ENCODE measurements at places on chromosomes 3 and 15. TPM values are rescaled to one million over a fixed set of nuclear protein-coding genes. Genes with fewer than 3 reads are reported as not detected.

DNA sequence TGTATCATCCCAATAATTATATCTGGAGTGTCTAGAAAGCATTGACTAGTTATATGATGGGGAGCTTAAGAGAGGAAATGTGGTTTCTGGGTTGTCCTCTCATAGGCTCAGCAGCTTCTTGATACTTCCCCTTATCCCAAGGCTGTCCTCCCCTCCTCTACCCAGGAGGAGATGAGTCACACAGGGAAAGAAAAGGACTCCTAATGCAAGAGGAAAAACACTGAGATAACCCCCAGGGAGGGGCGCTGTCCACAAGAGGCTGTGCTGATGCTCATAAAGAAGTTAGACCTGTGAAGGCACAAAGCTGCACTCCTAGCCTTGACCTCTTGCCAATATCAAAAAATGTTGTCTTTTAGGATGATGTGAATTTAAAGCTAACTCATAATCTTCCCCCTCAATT is 28.8 kb upstream of the GYG1 start:
- no peak for DNase-seq

- DNase-seq, result no peak
Measured at GRCh38 chr15:43516801-43517353, 531 bp upstream of the MAP1A start.

The IL17RD gene
- 18.9 TPM for total RNA-seq

DNA sequence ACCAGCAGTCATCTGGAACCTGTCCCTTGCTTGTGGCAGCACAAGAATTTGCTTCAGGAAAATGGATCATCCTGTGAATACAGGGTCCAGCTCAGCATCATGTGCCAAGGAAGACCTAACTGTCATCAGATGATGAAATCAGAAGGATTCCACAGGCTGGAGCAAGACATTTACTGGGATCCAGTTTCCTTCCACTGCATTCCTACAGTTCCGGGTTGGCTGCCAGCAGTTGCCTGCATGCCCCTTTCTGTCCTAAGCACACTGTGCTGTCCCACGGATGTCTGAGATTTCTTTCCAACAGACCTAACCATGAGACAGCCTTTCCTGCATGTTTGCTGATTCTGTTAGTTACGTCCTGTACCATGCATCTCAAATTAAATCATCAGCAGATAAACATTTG is 140.7 kb downstream of the IMPG2 start:
- DNase-seq, result no peak

DNA sequence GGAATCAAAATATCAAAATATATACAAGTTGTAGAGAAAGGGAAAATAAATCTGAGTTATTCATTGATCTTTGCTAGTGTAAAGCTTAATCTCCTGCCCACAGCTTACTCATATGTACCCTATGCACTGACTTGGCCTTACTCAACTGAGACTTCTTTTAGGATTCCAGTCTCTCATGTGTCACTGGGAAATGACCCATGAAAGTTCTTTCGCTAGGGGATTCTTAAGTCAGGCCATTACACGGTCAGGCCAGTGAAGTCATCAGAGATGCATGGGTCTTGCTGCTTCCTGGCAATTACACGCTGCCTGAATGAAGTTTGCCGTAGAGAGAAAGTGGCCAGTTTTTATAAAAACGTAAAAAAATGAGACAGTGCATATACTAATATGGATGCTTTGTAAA is 20.7 kb upstream of the LPP start:
- DNase-seq, result no peak

DNA sequence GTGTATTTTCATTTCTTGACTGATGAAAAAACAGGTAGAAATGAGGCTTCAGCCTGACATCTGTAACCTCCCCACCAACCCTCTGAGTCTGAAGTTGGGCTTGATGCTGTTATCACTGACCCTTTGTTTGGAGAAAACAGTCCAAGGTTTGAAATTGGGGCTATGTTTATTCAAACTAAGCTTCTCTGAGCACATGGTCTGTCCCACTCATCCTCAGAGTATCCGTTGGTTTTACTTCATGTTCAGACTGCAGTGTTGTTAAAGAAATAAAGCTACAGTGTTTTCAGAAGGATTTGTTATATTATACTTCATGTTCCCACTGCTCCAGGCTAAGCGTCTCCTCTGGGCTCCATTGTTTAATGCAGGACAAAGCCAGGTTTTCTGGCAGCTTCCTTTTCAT is 6.0 kb downstream of the MAPKBP1 start:
- no peak for DNase-seq

GRCh38 chr3:114858329-114858728 is 288.8 kb downstream of the ZBTB20 start:
- no peak for DNase-seq

- peak; percentile 90 for DNase-seq
Measured at GRCh38 chr15:31372635-31373091, 46.0 kb downstream of the KLF13 start.

DNA sequence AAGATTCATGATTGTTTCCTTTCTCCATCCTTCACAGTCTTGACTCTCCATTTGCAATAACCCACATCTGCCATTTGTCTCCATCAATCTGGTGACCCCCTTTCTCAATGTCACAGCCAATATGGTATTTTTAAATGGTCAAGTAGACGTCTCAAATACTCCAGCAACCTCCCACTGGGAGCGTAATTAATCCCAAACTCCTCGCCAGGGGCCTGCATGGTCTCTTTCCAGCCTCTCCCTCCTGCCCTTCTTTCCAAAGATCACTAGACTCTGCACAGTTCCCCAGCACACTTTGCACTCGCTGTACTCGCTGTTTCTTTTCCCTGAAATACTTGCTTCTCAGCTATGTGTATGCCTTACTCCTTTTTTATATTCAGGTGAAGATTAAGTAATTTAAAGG is 115.3 kb downstream of the PLCH1 start:
- DNase-seq, result no peak

The SIN3A gene
- total RNA-seq, result 41.7 TPM

DNA sequence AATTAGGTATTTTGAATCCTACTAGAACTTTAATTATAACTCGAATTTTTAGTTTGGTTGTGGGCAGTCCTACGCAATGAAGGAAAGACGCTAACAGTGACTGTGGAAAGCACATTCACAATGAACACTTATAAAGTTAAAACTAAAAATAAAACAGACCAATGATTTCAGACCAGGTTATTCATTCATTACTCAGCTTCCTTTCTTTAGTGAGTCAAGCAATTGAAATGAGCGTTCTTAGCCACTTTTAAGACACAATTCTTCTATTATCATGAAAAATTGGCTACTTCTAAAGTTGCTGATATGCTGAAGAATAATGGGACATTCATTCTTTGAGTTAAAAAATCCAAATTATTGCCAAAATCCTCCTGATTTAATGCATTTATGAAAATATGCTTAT is 66.0 kb upstream of the CMSS1 start:
- no peak for DNase-seq

GRCh38 chr3:122004107-122004506 is 17.9 kb downstream of the ILDR1 start:
- DNase-seq, result no peak

- DNase-seq, result no peak
Measured at GRCh38 chr3:95356764-95357501, 1294.1 kb downstream of the NSUN3 start.

The MAP1A gene
- total RNA-seq, result 33.2 TPM

The PLXNA1 gene
- total RNA-seq, result 17.8 TPM

The APOD gene
- total RNA-seq, result 148 TPM

DNA sequence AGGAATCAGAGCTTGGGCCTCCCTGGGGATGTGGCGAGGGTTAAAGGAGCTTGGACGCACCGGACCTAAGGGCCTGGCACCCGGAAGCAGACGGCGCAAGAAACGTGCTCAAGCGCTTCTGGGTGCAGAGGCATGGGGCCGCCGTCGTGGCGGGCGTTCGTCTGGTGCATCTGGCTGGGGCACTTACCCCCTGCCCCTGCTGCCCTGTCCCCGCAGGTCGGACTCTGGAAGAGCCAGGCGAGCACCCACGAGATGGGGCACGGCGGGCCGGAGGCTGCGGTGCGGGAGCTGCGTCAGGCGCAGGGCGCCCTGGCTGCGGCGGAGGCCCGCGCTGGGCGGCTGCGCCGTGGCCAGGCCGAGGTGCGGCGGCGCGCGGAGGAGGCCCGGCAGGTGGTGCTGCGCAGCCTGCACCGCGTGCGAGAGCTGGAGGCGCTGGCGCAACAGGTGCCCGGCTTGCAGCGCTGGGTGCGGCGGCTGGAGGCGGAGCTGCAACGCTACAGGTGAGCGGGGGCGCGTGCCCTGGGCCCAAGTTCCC is 2.5 kb downstream of the EFCC1 start:
- no peak for DNase-seq

DNA sequence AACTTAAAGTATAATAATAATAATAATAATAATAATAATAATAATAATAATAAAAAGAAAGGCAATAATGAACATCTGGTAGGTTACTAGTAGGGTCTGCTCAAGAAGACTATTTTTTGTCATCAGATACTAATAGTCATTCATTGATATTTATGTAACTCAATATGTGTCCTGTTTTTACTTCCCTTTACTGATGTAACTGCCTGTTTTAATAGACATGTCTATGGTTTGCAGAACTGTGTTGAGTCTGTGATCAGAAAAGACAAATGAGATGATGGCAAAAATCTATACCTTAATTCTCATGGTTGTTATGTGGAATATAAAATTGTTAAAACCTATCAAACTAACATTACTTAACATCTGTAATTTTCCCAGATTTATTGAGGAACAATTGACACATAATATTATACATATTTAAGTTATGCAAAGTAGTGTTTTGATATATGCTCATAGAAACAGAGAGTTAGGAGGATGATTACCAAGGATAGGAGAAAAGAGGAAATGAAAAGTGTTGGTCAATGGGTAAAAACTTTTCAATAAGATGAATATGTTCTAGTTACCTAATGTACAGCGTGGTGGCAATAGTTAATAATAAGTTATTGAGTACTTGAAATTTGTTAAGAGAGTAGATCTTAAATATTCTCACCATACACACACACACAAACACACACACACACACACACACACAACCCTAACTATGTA is 699.4 kb downstream of the ZPLD1 start:
- DNase-seq, result no peak

GRCh38 chr3:24765399-24765798 is 270.7 kb upstream of the THRB start:
- no peak for DNase-seq

The LRRC28 gene
- 52.3 TPM for total RNA-seq

- peak; percentile 14 for DNase-seq
Measured at GRCh38 chr15:62464705-62465104, 299.6 kb upstream of the C2CD4B start.

DNA sequence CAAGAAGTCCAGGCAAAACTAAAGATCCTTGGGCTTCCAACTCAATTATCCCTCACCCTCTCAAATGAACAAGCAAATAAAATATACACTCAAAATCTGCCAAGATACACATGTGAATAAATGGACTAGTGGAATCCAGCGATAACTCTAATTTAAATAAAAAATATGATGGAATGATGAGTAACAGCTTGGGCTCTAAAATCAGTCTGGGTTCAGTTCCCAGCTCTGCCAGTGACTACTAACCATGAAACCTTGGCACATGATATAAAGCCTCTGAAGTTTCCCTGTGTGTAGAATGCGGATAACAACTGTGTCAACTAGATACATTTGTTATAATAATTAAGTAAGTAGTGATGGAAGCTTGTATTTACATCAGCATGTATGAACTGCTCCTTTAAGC is 81.3 kb downstream of the CADPS start:
- DNase-seq, result no peak

DNA sequence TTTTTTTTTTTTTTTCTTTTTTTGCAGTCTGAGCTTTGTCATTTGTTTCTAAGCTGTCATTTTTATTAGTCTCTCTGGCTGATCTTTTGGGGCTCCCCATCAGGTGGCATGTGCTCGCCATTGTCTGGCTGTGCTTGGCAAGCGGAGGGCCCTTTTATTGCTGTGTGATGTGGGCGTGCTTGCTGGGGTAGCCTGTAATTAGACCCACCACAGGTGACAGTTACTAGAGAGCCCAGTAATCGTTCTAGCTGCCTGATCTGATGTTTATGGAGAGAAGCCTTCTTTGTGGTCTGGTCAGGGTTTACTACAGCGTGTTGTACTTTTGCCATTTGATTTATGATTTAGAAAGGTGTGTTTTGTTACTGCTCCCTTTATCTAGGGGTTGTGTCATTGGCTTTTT is 179.9 kb downstream of the MCTP2 start:
- no peak for DNase-seq

The MESP1 gene
- total RNA-seq, result 3.6 TPM

- DNase-seq, result no peak
Measured at GRCh38 chr3:122377975-122378374, 5.1 kb downstream of the MIX23 start.

The LNP1 gene
- 3.6 TPM for total RNA-seq

GRCh38 chr3:55484191-55484689 is 2.9 kb downstream of the WNT5A start:
- no peak for DNase-seq

The ZMYND10 gene
- total RNA-seq, result not detected

GRCh38 chr3:58092521-58092920 is 84.3 kb downstream of the FLNB start:
- DNase-seq, result no peak

The OR4F15 gene
- not detected for total RNA-seq

- DNase-seq, result no peak
Measured at GRCh38 chr15:25136119-25136518, 181.3 kb downstream of the SNRPN start.

DNA sequence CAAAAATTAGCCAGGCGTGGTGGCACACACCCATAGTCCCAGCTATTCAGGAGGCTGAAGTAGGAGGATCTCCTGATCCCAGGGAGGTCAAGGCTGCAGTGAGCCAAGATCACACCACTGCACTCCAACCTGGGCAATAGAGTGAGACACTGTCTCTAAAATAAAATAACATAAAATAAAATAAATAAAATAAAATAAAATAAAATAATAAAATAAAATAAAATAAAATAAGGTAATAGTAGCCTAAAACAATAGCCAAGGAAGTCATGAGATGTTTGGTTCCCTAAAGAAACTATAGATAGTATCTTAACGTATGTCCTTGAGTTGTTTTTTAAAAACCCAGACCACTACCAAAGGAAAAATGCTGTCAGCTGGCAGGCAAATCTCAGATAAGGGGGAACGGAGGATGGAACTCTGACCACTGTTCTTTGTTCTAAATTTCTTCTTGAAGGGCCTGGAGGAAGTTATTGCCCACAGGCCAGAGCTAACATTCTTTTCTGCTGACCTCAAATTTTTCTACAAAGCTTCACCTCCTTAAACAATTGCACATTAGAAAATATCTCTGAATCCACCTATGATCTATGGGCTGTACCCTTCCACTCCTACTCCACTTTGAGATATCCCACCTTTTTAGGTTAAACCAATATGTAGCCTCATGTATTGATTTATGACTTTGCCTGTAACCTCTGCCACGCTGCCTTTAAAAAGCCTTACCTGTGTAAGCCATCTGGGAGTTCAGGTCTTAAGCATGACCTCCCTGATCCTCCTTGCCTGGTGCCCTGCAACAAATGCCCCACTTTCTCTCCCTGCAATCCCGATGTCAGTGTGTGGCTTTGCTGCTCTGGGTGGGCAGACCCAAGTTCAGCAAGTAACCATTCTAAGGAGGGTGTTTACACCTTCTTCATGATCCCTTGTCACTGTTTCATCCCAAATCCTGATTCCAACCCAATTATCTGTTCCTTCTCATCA is 126.2 kb upstream of the BHLHE40 start:
- no peak for DNase-seq

The VGLL3 gene
- total RNA-seq, result 33.5 TPM

The ZNF501 gene
- 5.8 TPM for total RNA-seq

Data from sigmoid colon (tissue), 7 donors.